Body of pancreas (tissue), 4 donors: ENCODE measurements at places on chromosomes 12 and 14. TPM values are rescaled to one million over a fixed set of nuclear protein-coding genes. Genes with fewer than 3 reads are reported as not detected.
A peak's percentile ranks its signal among the peaks of the same experiment; 100 is the strongest.

The PTHLH gene
- not detected for total RNA-seq

The HOXC5 gene
- total RNA-seq: not detected

The TC2N gene
- 168 TPM for total RNA-seq

The DNAJC22 gene
- total RNA-seq: 10.9 TPM

The USP44 gene
- total RNA-seq: 7.0 TPM

The CABP1 gene
- total RNA-seq: 0.33 TPM

The BDKRB1 gene
- not detected for total RNA-seq

The TDRD9 gene
- total RNA-seq: 2.0 TPM

The CD163L1 gene
- total RNA-seq: 1.6 TPM

The NEUROD4 gene
- not detected for total RNA-seq

The RNF31 gene
- 83.1 TPM for total RNA-seq

The MAP3K9 gene
- total RNA-seq: 5.4 TPM

The PPTC7 gene
- total RNA-seq: 10.1 TPM

The SERPINA6 gene
- 6.5 TPM for total RNA-seq

DNA sequence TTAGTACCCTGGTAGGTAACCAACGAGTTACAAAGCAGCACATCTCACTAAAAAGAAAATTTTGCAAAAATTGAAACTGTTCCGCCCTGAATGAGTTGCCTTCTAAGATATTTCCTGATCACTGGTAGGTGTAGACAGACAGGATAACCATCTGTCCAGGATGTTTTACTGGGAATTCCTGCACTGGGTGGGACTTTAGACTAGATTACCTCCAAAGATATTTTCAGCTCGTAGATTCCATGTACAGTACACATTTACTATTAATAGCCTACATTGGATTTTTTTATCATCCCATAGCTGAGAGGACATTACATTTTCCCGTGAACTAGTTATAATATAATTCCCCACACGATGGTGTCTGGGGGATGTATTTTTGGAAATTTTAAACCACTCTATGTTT is 139.6 kb downstream of the DYRK2 start:
- no peak for DNase-seq

DNA sequence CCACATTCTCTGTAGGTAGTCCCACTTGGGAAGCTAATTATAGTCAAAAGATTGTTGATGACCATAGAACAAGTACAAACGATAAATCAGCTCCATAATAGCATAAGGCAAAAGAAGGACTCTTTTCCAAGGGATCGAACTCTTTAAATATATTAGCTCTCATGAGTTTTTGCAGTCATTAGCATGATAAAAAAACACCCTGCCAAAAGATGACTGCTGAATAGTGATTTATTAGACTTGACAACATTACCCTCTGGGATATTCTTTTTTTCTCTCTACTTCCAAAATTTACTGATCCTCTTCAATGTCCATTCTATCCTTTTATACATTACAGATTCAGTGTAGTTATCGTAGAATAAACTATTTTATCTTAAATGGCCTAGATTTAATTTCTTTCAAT is 14.2 kb downstream of the EPYC start:
- no peak for DNase-seq

DNA sequence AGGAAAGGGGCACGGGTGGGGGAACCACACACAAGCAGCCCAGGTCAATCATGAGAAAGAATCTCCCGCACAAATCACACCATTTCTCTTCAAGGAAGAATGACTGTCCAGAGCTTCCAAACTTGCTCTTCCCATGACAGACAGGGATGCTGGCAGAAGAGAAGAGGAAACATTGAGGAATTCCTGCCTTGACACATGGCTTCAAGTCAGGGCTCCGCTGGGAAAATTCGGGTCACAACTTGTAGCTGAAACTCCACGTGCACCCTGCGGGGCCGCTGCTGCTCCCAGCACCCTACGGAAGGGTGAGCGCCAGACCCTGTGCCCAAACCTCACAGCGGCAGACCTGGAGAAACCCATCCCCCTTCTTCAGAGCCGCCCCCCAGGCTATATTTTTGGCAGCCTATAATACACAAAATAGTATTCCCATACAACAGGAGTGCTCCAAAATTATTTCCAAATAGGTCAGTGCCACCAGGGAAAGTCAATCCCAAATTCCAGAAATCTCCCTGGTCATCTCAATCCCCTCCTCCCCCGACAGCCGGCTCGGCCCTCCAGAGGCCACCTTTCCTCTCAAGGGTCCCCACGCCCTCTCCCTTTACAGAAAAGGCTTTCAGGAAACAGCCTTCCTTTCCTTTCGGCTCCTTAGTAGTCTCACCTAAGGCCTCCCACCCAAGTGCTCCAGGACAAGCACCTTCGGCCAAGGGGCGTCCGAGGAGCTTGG is 1.3 kb downstream of the TMEM132D start:
- DNase-seq: no peak

- DNase-seq: peak; percentile 50
Observed at GRCh38 chr14:73943083-73943482, 6.8 kb downstream of the FAM161B start.

- no peak for DNase-seq
Observed at GRCh38 chr14:67186789-67187584, 2.3 kb upstream of the GARIN2 start.

GRCh38 chr14:69964841-69965240 is 85.6 kb downstream of the SMOC1 start:
- DNase-seq: no peak

DNA sequence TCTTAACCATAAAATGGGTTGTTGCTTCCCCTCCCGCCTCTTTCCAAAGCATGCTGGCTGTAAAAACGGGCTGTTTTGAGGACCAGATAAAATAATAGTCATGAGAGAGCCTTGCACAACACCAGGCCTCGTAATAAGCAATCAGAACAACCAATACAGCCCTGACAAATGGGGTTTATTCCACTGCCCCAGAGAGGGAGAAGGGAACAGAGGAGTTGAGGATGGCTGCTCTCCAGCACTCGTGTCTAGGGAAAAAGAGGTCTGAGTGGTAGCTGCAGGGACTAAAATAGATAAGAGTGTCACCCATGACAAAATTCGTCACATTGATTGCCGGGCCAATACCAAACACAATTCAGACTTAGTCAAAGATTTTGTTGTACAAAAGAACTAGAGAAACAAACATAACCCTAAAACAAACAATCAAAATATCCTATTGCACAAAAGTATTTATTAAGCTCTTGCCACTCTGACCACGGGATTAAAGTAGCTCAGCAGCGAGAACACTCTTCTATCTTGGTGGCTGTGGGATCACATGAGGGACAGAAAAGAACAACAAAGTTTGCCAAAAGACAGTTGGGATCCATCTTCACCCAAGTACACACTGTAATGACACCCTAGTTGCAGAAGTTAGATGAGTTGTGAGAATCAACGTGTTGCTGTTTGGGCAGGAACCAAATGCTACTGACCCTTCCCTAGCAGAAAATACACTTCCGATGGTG is 188.0 kb downstream of the FOXN3 start:
- DNase-seq: no peak

- DNase-seq: no peak
Observed at GRCh38 chr12:81712536-81712935, 46.6 kb downstream of the PPFIA2 start.

- peak; percentile 96 for DNase-seq
Observed at GRCh38 chr12:14260011-14260993, 105.2 kb upstream of the ATF7IP start.

DNA sequence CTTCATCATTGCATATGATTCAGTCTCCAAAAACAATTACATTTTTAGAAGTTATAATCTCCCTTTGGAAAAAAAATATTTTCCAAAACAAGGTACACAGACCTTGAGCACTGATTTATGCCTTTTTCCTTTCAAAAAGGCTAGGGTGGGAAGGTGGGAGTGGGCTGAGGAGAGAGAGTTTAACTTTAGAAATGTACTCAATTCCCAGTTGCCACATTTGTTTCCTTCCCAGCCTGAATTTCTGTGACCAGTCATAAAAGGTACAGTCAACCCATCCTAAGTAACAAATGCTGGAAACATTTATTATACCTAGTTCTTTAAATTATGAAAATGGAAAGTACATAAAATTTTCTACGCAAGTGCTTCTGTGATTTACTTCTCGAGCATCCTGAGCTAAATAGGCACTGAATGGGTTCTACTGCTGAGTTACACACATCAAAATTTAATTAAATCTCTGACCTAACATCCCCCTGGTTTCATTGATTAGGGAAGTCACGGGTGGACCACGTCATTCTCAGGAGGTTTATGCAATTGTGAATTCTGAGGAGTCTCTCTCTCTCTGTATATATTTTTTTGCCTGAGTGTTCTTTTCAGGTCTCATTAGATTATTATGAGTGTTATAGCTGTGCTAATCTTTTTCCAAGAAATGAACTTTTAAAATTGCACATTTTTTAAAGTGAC is 371.8 kb downstream of the BTG1 start:
- DNase-seq: no peak

DNA sequence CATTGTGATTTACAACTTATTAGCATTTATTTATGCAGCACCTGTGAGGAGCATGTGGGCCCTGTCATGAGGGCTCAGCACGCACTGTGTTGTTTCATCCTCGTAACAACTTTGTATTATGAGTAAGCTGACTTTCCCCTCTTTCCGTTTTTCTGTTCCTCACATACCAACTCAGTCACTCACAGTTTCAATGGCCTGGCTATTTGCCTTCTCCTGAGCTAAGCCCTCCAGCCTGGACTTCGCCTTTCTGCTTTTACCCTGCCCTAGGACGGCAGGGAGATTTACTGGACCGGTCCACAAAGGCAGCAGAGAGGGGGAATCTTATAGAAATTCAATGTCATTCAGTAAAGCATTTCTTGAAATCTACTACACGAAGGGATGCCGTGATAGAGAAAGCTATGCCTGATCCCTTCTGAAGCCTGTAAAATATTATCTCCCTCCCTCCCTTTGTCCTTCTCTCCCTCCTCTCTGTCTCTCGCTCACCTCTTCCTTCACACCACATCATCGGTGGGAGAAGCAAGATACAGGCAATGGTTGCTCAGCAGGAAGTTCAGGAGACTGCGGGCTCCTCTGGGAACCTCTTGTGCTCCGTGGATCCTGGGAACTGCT is 219.2 kb upstream of the TBX3 start:
- DNase-seq: no peak

GRCh38 chr12:32482226-32482625 is 82.9 kb downstream of the FGD4 start:
- no peak for DNase-seq

- no peak for DNase-seq
Observed at GRCh38 chr12:132311201-132311915, 18.0 kb downstream of the GALNT9 start.

GRCh38 chr14:102317564-102318248 is 1.8 kb upstream of the ZNF839 start:
- no peak for DNase-seq

- DNase-seq: peak; percentile 68
Observed at GRCh38 chr12:124548854-124549378, 18.5 kb downstream of the NCOR2 start.

GRCh38 chr12:130117701-130118100 is 44.6 kb upstream of the FZD10 start:
- no peak for DNase-seq

- DNase-seq: no peak
Observed at GRCh38 chr12:6701078-6701768, 608 bp upstream of the PIANP start.

GRCh38 chr12:46491548-46491947 is 119.0 kb upstream of the SLC38A2 start:
- DNase-seq: no peak

DNA sequence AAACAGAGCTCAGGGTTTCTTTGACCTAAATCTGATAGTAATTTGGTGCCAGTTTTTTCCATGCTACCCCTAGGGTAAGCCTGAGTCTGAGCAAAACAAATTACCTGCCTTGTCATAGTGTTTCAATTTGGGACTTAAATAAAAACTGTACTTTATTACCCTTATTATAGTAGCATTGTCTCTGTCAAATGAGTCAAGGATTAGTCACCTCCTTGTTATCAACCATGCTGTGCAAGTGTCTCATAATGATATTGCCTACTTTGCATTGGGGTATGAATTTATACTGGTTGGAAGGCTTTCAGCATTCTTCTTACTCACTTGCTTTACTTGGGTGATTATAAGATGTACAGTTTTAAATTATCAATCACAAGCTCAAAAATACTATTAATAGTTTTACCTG is 380.0 kb downstream of the LRFN5 start:
- DNase-seq: no peak

DNA sequence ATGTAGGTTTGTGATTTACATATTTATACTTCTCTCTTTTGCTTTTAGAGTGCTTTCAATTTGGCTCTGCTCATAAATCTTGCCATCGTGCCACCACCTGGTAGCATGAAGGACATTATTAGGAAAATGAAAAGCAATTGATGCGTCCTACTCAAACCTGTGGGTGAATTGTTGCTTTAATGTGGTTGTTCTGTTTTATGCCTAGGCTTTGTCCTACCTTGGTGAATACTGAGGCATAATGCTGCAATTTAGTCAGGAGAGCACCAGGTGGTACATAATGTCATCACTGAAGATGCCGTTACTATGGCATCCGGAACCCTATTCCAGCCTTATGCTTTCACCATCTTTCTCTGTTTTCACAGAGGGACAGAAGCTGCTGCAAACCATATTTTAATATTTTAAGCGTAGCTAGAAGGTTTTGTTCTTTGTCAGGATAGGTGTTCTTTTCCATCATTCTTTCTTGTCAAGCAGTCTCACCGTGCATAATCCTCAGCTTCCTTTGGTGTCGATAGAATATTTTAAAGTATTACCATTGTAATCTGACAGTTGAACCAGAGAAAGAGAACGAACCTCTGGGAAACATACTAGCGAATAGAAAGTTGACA is 68.5 kb upstream of the PKP2 start:
- DNase-seq: no peak

DNA sequence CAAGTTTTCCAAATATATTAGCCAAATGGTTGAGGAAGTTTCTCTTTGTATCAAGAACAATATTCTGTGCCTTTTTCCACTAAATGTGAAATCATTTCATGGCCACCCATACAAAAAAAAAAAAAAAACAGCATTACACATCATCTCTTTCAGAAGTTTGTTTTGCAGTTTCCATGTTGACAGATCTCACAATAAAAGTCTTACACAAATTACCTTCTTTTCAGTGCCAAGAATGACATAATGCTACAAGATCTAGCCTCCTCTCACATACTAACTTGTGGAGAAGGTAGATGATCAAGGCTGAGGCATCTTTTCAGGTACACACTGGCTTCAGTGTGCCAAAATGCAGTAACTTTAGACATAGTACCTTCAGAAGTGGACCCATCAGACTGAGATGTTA is 35.3 kb downstream of the PRKD1 start:
- no peak for DNase-seq

GRCh38 chr14:95226801-95227200 is 69.5 kb upstream of the DICER1 start:
- DNase-seq: no peak

GRCh38 chr12:46963977-46964971 is 115.1 kb upstream of the PCED1B start:
- DNase-seq: peak; percentile 33
